ENCODE measurements at places on chromosomes 1 and 21.
A peak's percentile ranks its signal among the peaks of the same experiment; 100 is the strongest.

GRCh38 chr1:239678181-239678580 is 291.8 kb downstream of the CHRM3 start:
- no peak for DNase-seq

GRCh38 chr1:77560741-77561140 is 121.7 kb downstream of the ZZZ3 start:
- DNase-seq, result no peak

GRCh38 chr1:185154912-185155513 is 1.7 kb downstream of the TRMT1L start:
- DNase-seq, result no peak

GRCh38 chr21:31577271-31577670 is 82.2 kb upstream of the SOD1 start:
- DNase-seq, result no peak

DNA sequence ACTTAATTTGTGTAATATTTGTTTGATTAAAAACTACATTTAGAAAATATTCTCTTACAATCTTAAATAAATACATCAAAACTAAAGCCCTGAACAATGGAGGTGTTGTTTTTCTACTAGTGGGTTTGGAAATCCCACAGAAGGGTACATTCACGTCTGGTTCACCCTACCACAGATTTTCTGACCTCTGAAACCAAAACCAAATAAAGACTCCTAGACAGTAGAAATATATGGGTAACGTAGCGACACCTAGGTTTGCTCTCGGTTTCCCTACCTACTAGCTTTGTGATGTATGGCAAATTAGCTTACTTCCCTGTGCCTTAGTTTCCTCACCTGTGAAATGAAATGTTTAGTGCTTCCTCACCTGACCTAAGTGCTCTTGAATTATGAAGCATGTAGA is 312.6 kb downstream of the DPYD start:
- no peak for DNase-seq

DNA sequence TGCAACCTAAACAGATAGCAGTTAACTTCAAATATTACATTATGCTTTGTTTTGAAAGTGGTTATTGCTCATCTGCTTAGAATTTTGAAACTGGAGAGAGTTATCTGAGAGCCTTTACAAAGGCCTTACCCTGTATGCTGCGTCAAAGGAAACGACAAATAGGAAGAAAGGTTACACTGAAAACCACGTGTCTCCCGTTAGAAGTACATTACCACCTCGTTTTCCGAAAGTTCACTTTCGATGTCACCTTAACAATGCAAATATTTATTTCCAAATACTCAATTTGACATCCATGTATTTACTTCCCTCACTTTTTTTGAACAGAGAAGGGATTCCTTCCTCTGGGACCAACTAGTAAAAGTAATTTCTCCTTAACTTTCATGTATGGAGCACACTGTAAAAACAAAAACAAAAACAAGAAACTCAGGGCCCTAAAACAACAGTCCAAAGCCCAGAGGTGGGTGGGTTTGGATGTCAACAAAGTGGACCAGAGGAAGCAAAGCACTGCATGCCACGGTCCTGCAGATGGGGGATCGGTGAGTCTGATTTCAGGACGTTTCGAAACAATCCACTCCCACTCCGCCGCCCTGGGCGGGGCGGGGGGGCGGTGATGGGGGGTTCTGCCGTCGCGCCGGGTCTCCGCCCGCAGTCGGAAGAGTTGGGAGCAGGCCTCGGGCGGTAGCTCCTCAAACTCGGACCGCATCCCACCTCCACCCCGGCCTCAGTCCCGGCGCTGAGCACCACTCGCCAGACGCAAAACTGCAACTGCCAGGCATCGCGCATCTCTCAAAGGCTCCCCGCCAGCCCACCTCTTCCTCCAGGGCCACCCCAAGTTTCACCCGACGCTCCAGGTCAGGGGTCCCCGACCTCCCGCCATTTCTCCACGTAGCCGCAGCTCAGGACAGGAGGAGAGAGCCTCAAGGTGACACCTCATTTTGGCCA is 841 bp downstream of the ADSS2 start:
- peak; percentile 70 for DNase-seq

DNA sequence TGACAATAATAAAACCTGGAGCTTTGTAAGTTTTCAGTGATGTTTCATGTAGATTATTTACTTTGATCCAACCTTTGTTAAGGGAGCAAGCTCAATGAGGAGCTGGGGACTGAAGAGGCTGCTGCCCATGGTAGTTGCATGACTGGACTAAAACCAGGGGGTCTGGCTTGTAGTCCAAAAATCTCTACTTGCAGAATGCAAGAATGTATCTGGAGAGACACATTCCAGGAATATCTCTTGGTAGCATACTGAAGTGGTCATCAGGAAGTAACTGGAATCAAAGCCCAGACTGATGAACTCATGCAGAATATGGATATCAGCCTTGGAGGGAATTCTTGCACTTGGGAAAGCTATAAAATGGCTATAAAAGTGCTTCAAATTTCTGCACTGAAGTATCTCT is 5.8 kb upstream of the KIAA0040 start:
- DNase-seq, result peak; percentile 10

Measured in astrocyte (in vitro differentiated cells and primary cell).